Putamen (tissue), 1 donor: ENCODE measurements at places on chromosomes 7 and 10.

DNA sequence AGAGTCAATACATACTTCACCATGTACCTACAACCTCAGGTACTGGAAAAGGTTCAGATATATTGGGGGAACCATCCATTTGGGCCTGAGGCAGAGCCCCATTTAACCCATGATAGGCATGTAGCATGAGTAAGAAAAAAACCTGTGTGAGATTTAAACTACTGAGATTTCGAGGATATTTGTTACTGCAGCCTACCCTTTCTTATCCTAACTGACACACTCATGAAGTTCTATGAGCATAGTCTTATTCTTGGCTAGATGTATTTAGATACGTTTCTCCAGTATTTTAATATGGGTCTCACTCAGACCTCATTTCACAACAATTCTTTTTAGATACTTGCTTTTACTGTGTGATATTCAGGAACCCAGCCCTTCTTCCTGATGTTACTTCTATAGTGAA lies 39.3 kb downstream of the GHRHR start:
- DNase-seq: no peak

DNA sequence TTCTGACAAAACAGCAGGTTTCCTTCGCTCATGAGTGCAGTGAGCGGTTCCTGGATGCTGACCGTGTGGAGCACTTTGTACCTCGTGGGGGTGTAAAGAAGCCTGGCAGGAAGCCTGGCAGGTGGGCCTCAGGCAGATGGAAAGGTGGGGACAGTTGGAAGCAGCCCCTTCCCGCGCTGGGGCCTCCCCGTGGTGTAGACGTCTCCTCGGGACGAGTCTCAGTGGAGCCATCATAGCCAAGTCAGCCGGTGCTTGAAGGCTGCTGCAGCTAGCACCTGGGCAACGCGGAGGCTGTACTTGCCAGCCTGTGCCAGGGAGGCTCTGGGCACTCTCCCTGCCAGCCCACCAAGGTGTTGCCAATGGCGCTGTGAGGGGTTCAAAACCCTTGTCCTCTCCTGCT lies 154.5 kb downstream of the WDR37 start:
- no peak for DNase-seq

- DNase-seq: no peak
These were observed 20.4 kb upstream of the ST8SIA6 start for GRCh38 chr10:17474595-17475323.

GRCh38 chr10:12214763-12215218 lies 18.8 kb downstream of the CDC123 start:
- DNase-seq: no peak

GRCh38 chr10:13421382-13421917 lies 73.4 kb upstream of the SEPHS1 start:
- no peak for DNase-seq

DNA sequence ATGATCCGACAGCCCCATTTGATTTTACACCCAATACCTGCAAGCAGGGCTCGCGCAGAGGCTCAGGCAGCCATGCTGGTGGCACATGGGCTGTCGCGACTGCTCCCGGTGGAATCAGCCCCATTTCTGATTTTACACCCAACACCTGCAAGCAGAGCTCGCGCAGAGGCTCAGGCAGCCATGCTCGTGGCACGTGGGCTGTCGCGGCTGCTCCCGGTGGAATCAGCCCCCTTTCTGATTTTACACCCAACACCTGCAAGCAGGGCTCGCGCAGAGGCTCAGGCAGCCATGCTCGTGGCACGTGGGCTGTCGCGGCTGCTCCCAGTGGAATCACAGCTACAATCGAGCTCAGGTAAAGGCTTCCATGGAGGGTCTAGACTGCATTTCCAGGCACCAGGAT lies 244.1 kb downstream of the PTPRN2 start:
- no peak for DNase-seq

DNA sequence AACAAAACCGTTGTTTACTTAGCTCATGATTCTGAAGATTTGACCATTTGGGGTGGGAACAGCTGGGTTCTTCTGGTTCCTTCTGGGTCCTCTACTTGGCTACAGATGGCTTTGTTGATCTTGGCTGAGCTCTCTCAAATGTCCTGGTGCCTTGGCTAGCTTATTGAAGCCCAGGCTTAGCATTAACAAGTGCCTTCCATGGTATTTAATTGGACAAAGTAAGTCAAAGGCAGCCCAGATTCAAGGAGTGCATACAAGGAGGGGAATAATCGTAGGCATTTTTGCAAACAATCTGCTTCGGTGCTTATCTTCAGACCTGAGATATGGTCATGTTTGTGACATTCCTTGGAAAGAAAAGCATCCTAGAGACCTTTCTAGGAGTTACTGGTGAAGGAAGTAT lies 81.4 kb downstream of the ADCYAP1R1 start:
- DNase-seq: no peak
